ENCODE measurements at places on chromosomes 4 and X. TPM values are rescaled to one million over a fixed set of nuclear protein-coding genes. Genes with fewer than 3 reads are reported as not detected.

DNA sequence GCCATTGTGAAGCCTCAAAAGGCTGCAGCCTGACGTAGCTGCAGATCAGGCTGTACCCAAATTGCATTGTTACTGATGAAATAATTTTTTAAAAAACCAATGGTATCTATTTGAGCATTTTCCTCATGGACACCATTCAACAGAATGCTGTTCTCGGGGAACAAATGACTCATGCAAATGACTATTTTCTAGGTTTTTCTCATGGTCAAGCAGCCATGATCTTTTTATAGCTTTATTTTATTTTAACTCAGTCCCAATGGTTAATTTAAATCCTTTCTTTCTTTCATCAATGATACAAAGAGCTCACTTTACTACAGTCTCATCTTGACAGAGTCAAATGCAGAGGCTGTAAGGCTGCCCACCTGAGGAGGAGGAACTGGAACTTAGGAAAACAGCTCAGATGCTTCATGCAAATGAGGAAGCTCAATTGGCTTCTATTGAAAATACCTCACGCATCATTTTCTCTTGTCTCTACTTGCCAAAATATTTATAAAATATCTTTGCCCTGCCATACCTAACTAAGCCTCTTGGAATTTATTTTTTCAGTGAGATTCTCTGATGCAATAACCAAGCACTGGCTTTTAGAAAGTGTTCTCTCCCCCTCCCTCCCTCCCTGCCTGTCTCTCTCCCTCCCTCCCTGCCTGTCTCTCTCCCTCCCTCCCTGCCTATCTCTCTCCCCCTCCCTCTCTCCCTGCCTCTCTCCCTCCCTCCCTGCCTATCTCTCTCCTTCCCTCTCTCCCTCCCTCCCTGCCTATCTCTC is 81.0 kb downstream of the SORBS2 start:
- DNase-seq = no peak

GRCh38 chr4:51895816-51896408 is 53.0 kb downstream of the DCUN1D4 start:
- peak; percentile 77 for DNase-seq

DNA sequence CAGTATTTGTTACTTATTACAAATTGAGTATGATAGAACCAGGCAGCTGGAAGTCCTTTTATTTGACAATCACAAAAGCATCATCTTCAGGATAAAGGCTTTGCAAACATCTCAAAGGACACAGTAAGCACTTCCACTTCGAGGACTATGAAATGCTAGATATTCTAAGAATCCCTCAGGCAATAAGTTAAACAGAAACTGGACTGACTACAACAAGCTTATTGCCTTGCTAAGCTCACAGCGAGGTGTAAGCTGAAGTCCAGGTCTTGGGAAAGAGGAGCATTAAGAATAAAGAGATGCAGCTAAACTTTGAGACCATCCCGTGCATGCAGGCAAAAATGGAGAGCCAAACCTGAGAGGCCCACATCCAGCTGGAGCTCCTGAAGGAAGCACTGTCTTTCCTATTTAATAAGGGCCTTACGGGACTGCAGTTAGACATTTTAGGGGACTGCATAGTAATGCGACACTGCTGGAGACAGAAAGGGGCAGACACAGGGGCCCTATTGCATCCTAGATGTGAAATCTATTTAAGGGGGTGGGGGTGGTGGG is 38.7 kb downstream of the DCHS2 start:
- no peak for DNase-seq

DNA sequence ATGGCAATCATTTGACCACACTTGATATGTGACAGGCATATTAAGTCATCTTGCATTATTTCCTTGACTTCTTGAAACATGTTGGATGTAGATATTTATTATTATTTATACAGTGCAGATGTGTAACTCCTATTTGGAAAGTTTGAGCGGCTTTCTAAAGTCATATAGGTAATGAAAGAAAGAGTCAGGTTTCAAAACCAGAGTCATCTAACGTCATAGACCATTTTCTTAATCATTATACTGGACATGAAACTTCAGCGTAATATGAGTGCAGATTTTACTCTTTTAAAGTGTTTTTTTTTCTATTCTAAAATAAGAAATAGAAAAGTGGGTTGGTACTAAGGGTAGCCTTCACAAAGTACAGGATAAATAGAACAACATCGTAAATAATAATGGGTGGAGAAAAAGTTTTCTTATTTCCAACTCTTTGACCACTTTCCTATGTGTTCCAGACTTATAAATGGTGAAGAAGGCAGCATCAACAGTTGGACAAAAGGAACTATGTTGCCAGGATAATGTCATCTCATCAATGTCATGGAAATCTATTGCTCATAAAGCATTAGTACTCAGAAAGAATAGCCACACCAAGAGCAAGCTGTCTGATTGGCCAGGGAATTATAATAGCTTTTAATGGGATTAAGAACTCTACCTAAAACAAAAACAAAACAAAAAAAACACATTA is 108.0 kb upstream of the PCDH18 start:
- DNase-seq = no peak

GRCh38 chrX:137926090-137926489 is 360.2 kb downstream of the ZIC3 start:
- no peak for DNase-seq

DNA sequence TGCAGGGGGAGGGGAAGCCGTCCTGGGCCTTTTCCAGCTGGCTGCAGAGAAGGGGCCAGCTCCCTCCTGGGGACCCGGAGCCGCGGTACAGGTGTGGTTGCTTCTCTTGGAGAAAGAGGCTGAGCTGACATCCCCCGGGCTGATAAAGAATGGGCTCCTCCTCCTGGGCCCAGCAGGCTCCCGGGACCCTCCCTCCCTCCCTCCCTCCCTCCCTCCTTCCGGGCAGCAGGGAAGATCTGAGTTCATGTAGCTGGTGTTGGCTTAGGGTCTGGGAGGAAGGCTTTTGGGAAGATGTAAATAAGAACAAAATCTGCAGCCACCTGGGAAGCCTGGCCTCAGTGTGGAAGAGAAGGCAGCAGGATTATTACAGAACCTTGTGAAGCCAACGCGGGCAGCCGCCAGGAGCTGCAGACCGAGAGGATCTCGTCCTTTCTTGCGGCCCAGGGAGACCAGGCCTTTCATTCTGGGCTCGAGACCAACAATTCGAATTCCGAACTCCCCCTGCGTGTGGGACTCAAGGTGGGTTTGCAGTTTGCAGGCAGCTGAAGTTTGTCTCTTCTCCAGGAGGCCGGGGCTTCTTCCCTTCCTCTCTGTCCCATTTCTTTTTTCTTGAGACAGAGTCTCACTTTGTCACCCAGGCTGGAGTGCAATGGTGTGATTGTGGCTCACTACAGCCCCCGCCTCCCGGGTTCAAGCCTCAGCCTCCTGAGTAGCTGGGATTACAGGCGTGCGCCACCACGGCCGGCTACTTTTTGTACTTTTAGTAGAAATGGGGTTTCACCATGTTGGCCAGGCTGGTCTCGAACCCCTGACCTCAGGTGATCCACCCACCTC is at the start of gene PLCXD1:
Gene PLCXD1, plus strand, starts transcription at position 216 of the 834 bp plus-strand sequence. CDS start 2,807 bp downstream, outside the sequence.
- DNase-seq = peak; percentile 50

GRCh38 chr4:118825799-118826198 is 10.1 kb downstream of the SEC24D start:
- no peak for DNase-seq

- no peak for DNase-seq
Observed at GRCh38 chrX:130857207-130857606, 45.8 kb downstream of the ENOX2 start.

DNA sequence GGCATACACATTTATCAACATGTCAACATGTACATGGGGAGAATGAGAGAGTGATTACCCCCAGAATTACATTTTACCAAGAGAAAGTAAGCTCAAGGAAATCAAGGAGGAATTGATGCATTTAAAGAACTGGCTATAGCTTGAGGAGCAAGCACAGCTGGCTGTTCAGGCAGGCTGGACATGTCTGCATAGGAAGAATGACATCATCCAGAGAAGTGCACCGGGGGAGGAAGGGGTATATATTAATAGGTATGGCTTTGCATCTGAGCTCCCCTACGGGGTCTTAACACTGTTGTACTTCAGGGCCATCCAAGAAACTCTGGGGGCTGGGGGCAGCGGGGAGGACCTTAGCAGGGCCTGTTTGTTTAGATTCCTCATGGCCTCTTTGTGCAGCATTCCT is 222.4 kb upstream of the VCX start:
- no peak for DNase-seq

DNA sequence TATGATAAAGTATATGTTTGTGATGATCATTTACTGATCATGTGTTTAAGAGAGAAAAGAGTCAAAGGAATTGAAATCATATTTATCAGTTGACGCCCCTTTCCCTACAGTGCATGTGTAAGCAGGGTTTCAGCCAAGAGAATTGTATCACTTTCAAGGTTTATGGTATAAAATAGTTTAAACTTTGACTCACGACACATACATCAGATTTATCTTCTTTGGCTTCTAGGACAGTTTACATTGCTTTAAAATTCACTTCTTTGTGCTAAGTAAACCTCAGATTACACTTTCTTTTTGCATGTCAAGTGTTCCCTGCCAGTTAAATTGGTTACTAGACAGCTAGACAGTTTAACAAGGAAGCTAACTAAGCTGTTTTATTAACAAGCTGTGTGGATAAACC is 86.3 kb upstream of the MYOZ2 start:
- no peak for DNase-seq

DNA sequence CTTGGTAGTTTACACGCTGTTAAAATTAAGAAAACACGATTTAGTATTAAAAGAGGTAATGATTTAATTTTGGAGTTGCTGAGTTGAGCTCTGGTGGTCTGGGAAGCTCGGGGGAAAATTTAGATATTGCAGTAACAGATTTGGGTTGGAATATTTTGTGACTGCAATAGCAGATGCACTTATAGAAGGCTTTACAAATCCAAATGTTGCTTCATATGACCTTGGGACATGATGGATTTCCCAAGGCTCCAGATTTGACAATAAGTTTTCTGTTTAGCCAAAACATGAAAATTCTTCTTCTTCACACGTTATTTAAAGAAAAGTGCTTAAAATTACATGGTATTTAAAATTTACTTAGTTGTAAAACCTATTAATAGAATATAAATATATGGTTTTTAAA is 302.0 kb downstream of the SPRY1 start:
- DNase-seq = no peak

DNA sequence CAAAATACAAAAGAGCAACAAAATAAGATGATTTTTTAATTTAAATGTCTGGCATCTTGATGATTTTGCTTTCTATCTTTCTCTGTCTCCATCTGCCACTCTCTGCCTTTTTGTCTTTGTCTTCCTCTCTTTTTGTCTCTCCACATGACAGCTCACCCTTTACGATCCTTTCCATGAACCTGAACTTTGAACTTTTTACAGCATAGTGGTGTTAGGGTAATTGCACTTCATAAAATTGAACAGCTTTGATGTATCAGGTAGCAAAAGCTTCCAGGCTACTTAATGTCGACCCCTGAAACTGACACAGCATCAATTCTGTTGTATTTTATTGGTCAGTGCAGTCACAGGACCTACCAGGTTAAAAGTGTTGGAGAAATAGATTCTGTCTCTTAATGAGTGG is 1517.0 kb downstream of the ADGRL3 start:
- DNase-seq = no peak

GRCh38 chr4:188492886-188493285 is 353.6 kb downstream of the TRIML1 start:
- no peak for DNase-seq

GRCh38 chr4:142557239-142557801 is 288.8 kb downstream of the INPP4B start:
- DNase-seq = no peak

DNA sequence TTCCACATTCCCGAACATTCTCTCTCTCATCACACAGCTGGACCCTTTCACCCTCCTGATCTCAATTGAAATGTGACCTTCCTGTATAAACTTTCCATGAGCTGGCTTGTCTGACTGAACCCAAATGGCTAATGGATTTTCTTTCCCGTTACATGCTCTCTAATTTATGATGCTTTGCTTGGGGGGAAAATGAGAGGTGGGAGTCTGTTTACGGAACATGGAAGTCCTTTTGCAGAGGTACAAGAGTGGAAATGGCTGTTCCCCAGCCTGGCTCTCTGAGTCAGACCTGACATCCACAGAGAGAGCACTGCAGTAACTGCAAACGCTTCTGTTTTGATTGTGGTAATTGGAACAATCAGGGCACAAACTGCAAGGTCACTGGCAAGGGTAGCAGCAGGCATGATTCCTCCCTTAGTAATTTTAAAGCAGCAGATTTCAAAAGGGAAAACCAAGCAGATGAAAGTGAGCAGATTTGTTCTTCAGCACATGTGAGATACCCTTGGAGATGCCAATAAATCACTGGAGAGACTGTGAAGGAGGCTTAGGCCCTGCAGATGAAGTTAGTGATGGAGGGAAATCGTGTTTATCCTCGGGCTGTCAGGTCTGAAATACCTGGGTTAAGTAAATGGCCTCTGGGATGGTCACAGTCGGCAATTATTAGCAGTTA is 83.9 kb downstream of the SNCA start:
- DNase-seq = no peak

DNA sequence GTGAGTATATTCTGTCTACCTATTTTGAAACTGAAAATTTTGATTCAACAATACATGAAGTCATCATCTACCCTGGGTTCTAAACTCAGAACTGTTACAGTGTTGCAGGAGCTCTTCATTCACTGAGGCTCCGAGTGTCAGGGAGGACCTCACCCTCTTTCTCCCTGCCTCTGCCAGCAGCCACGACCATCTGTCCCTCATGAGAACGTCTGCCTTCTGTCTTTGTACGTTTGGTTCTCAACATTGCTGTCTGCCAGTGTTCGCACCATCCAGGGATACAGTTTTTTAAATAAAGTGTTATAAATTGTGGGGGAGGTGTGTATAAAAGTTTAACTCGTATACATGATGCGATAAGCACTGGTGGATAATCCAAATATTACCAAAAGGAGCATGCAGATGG is 55.5 kb downstream of the TRAPPC11 start:
- DNase-seq = peak; percentile 49

GRCh38 chr4:155319516-155319915 is 57.2 kb downstream of the MAP9 start:
- no peak for DNase-seq

DNA sequence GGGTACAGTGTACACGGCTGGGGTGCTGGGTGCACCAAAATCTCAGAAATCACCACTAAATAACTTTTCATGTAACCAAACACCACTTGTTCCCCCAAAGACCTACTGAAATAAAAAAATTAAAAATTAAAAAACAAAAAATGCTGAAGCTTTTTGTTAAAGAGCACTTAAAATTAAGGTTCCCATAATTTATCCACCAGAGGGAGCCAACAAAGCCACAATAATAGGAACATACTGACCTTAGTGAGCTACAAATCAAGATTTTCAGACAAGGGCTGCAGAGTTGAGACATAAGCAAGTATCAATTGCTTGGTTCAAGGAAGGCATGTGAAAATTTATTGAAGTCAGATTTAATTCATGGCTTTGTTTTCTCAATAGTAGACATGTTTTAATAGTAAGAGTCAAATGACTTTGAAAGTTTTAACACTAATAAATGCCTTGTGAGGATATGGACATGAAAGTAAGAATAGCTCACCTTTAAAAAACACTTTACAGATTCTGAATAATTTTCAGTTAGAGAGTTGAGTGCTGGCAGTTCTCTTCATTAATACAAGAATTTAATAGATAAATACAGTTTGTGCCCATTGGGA is 43.0 kb upstream of the SCOC start:
- no peak for DNase-seq

GIMD1 gene
- polyA plus RNA-seq = not detected

EDA gene
- polyA plus RNA-seq = 3.0 TPM

IL2 gene
- not detected for polyA plus RNA-seq

HSFX1 gene
- 1.3 TPM for polyA plus RNA-seq

DUX4 gene
- polyA plus RNA-seq = 1.1 TPM

PDE5A gene
- 18.4 TPM for polyA plus RNA-seq

PPARGC1A gene
- polyA plus RNA-seq = 15.4 TPM

ENPEP gene
- polyA plus RNA-seq = 1.7 TPM

STOX2 gene
- 5.8 TPM for polyA plus RNA-seq

Data from testis (tissue), 5 donors.